ENCODE measurements at places on chromosomes 5 and 9.

GRCh38 chr5:119418606-119419100 is 33.6 kb upstream of the HSD17B4 start:
- no peak for DNase-seq

DNA sequence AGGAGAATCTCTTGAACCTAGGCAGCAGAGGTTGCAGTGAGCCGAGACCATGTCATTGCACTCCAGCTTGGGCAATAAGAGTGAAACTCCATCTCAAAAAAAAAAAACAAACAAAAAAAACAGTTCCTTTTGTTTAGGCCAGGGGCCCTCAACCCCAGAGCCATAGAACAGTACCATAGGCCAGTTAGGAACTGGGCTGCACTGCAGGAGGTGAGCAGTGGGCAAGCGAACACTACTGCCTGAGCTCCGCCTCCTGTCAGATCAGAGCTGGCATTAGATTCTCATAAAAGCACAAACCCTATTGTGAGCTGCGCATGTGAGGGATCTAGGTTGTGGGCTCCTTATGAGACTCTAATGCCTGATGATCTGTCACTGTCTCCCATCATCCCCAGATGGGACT is 49.1 kb upstream of the SUB1 start:
- DNase-seq = no peak

DNA sequence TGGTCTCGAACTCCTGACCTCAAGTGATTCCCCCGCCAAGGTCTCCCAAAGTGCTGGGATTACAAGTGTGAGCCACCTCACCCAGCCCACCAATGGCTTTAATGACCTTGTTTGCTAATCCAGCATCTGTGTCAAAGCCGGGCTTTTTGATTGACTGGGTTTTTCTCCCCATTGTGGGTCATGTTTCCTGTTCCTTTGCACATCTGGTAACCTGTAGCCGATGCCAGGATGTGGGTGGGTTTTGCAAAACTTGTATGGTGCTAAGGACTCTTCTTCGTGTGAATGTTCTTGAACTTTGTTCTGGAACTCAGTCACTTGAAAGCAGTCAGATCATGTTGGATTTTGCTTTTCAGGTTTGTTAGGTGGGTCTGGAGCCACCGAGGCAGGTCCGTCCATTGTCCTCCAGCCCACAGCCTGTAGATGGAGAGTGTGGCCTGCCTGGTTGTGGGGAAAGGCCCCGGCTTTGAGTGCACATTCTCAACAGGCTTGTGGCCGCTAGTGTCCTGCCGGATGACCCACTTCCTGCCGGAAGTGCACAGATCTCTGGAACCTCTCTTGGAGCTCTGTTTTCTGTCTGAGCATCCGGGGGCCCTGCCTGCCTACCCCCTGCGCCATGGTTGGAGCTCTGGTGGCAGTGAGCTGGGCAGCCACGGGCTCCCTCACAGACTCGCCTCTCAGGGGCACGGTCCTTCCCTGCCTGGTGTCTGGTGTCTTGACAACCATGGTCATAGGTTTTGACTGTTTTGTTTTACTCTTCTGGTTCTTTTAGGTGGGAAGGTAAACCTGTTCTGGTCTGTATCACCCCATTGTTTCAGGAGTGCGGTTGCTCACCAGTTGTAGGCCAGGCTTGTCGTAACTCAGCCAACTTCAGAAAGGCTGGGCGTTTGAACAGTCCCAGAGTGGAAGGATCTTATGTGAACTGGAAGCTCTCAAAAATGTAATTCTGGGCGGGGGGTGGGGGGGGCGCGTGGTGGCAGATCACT is 69.6 kb upstream of the CACNA1B start:
- DNase-seq = no peak

- no peak for DNase-seq
Measured at GRCh38 chr5:139975306-139975705, 67.8 kb downstream of the NRG2 start.

- no peak for DNase-seq
Measured at GRCh38 chr9:121503444-121503843, 3.8 kb upstream of the GGTA1 start.

All from Panc1 (cell line).